ENCODE measurements at places on chromosomes 5 and 9.

DNA sequence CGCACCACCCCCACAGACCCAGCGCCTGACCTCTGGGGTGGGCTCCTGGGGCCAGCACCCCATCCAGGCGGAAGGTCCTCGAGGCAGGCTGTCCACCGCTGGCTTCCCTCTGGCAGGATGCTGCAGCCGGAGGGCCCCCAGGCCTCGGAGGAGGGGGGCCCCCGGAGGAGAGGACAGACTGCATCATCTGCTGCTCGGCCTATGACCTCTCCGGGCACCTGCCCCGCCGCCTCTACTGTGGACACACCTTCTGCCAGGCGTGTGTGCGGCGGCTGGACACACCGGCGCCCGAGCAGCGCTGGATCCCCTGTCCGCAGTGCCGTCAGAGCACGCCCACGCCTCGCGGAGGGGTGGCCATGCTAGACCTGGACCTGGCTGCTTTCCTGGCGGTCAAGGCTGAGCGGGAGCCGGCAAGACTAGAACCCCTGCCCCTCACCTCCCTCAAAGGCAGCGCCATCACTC, 1.2 kb downstream of the RNF224 start:
- DNase-seq: no peak

GRCh38 chr5:166639151-166639550, 1652.3 kb upstream of the WWC1 start:
- no peak for DNase-seq

- DNase-seq: no peak
Measured at GRCh38 chr5:132489871-132490483, 596 bp downstream of the IRF1 start.

DNA sequence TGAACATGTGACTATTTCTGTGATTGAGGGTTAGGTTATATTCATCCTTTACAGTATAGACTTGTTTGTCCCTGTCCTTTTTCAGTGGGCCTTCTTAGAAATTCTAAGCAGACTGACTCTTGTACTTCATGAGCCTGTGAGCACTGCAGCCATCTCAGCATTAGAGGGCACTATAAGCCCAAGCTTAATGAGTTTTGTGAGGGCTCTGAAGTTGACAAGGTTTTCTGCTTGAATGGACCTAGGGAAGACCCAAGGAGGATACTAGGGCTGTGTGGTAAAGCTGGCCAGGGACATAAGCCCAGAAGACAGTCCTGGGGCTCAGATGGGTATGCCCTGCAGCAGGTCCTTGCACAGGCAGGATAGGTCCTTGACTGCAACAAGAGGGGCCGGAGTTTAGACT, 126.5 kb downstream of the MRPS30 start:
- DNase-seq: no peak

GRCh38 chr5:79842991-79843390, 148.1 kb downstream of the MTX3 start:
- no peak for DNase-seq

GRCh38 chr5:77851176-77852067, 75.3 kb upstream of the TBCA start:
- no peak for DNase-seq

DNA sequence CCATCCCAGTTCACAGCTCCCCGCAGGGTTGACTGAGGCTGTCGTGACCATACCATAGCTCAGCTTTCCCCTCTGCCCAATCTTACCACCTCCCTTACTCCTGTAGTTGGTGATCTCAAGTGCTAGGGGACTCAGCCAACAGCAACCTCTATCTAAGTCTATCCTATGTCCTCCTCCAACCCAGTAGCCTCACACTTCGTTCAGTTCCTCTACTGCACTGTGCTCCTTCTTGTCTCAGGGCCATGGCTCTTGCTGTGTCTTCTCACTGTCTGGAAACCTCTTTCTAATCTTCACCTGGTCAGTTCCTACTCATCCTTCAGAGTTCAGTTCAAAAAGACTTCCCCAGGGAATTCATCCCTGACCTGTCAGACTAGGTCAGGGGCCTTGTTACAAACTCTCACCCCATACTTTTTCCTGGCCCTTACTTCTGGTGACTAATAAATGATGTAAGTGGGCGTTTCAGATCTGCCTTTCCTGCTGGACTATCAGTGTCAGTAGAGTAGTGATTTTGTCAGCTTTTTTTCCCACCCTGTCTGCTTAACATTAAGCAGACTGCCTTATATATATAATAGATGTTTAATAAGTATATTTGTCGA, 53.6 kb upstream of the NR3C1 start:
- no peak for DNase-seq

GRCh38 chr5:38598296-38598993, 42.0 kb upstream of the LIFR start:
- no peak for DNase-seq

DNA sequence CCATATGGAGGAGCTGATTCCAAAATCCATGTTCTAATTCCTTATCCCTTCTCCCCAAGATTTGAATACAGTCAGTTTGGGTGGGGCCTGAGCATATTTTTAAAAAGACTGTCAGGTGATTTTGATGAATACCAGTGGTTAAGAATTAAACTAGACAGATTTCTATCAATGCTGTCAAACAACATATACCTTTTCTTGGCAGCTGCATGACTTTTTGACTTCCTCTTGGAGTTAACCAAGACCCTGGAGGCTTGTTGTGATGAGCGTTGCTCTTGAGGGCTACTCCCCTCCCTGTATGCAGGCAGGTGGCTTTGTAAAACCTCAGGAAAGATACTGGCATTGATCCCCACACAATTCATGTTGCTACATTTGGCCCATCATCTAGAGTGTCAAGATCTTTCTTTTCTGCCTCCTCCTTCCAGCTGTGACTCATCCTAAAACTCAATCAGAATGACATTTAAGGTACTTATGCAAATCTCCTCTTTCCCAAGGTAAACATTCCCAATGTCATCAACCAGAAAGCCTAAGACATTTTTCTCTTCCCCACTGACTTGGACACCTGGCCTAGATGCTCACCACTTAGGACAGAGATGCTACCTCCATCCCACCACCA, 61.7 kb downstream of the PPP2R2B start:
- DNase-seq: no peak

DNA sequence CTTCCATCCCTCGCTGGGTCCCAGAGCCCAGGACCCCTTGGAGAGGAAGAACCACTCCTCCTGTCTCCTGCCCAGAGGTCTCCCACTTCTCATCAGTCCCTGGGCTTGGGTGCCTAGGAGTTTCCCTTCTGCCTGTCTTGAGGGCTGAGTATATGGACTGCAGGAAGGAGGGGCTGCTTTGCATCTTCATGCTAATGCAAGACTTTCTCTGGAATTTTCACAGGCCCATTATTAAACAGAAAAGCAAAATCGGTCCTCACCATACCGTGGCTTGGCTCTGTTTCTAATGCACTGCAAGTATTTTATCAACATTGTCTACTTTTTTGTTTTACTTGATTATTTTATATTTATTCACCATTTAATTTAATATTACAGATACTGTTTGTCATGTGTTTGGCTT, 34.5 kb downstream of the TRIO start:
- no peak for DNase-seq

DNA sequence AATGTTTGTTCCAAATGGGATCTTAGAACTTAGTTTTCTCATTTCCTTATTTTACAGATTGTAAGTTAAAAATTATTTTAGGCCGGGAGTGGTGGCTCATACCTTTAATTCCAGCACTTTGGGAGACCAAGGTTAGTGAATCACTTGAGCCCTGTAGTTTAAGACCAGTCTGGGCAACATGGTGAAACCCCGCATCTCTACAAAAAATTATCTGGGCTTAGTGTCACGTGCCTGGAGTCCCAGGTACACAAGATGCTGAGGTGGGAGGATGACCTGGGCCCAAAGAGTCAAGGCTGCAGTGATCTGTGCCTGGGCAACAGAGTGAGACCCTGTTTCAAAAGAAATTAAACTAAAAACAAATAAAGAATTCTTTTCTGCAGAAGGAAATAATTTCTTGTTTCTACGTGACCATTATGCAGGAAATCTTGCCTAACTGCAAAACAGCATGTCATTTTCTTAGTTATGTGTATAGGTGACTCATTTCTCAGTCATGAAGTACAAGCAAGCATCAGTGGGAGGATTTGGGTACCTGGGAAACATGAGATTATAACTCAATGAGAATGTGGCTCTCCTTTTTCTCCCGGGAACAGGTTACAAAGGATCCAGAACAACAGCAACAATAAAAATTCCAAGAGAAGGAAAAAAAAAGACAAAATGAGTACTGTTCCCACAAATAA, 375.1 kb upstream of the ST8SIA4 start:
- DNase-seq: no peak

- DNase-seq: no peak
Measured at GRCh38 chr9:95087659-95088242, 229.8 kb downstream of the FANCC start.

DNA sequence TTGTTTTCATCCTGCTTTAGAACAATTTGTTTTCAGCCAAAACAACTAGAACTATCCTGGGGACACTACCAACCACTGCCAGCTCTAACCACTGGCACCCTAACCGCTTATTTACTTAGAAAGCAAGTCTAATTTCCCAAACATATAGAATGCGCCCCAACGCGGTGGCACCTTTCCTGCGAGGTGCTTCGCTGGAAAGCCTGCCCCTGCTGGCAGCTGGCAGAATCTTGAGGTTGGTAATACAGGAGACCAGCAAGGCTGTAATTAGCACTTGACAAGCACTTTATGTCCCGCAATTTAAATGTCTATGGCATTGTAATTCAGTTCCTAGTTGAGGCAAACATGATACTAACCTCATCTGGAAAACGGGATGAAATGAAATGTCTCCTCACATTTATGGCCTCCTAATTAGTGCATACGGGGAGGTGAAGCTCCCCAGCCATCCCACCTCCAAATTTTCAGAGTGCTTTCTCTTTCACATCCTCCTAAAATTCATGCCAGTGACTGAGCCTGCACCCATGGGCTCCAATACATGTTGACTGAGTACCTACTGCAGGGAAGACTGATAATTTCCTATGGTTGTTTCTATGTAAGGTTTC, 30.4 kb downstream of the GABBR2 start:
- DNase-seq: no peak

GRCh38 chr5:146682899-146683532, 167.0 kb upstream of the GPR151 start:
- DNase-seq: no peak

DNA sequence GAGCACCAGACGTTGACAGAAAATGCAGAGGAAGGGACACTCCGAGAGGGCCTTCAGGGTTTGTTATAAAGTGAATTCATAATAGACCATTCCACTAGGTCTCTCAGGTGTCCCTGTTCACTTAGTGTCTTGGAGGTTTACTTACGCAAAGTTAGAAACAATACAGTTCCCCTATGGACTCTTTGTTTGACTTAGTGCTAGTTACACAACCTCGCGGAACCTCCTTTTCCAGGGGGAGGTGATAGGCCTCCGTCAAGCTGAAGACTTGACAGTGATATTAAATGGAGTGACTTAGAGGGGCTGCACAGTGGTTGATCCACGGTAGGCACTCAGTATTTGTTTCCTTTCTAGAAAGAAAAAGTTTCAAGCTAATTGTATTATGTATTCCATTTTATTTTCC, 1.3 kb downstream of the CCT5 start:
- DNase-seq: no peak
